ENCODE measurements at places on chromosomes 7 and 10.

DNA sequence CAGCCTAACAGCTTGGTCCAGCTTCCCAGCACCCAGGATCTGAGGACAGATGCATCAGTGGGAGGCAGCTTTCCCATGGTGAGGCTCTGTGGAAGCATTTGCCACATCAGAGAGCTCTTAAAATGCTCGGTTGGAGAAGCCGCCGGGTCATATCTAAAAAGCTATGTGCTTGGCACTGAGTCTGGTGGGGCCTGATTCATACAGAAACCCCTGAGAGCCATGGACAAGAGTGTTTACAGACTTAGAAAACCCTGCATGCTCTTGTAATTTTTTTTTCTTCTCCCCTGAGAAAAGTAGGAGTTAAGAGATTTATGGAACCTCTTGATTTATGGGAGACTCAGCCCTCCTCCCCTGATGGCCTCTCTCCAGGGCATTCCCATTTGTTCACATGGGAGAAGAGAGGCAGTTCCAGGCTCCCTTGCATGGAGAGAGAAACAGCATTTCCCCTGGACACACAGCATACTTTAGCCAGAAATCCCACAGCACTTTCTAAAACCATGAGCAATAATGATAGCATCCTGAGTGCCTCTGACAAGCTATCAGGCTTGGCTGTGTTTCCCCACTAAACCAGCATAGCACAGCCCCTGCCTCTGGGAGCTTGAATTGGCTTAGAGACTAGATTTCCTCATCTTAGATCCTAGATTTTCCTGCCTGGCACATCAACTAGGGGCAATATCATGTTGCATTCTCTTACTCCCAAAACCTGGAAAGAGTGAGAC lies 322.1 kb upstream of the AUTS2 start:
- DNase-seq, result no peak

DNA sequence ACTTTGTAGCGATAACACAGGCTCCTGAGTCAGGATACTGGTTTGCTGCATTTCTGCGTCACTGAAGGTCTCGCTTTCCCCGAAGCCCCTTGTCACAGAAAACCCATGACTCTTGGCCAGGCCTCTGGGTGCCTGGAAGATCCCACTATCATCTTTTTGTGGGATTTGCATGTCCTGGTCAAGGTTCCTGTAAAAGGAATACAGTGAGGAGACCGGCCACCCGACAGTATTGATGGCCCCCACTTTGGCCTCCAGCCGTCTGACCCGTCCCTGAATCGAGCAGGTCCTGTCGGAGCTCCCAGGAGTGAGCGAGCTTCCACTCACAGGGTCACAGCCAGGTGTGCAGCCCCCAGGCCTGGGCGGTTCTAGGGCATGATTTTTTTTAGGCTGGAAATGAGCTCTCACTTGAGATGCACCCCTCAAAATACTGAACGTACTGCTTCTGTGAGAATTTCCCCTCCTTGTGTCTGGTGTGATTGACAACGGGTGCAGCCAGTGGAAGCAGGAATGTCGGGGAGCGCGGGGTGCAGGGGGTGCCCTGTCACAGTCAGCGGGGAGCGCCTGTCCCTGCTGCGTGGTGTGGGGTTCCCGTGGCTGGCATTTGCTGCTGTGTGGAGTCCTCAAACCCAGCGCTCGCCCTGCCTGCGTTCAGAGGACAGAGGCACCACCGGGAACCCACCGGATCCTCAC lies 75.8 kb downstream of the DNAJB6 start:
- no peak for DNase-seq

GRCh38 chr10:6600224-6600987 lies 20.3 kb upstream of the PRKCQ start:
- DNase-seq, result no peak

GRCh38 chr7:95421000-95421846 lies 13.6 kb downstream of the PON2 start:
- DNase-seq, result no peak

GRCh38 chr10:71299071-71299785 lies 19.8 kb upstream of the SLC29A3 start:
- no peak for DNase-seq

DNA sequence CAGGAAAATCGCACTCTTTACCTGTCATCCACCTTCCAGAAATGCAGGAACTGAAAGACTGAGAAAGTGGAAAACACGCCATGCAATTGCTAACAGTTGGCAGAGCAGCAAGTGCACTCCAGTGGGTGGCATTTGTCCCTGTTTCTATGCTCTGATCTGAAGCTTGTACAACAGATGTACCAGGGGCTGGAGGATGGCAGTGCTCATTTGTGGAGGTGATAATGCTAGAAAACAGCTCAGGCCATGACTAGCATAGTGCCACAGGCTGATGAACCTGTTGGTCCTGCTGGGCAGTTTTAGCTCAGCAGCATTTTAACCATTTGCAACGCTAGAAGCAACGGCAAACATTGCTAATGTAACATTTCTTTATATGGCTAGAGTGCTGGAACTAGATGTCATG lies 199.9 kb upstream of the NRP1 start:
- DNase-seq, result no peak

DNA sequence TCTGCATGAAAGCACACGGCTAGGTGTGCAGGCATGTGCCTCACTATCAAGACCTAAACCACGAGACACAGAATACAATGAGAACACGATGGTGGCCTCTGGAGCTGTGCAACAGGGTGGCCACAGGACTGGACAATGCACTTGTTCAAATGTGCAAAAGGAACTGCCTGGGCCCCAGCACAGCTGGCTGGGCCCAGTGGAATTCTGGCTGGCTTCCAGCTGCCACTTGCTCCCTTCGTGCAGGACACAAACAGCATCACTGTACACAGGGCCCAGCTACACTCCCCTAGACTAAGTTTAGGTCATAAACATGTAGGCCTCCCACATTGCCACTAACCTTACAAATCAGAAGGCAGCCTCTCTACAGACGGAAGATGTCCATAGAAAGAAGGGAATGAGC lies 23.4 kb downstream of the DOCK4 start:
- no peak for DNase-seq

- no peak for DNase-seq
Observed at GRCh38 chr7:110790992-110791391, 299.9 kb upstream of the LRRN3 start.

DNA sequence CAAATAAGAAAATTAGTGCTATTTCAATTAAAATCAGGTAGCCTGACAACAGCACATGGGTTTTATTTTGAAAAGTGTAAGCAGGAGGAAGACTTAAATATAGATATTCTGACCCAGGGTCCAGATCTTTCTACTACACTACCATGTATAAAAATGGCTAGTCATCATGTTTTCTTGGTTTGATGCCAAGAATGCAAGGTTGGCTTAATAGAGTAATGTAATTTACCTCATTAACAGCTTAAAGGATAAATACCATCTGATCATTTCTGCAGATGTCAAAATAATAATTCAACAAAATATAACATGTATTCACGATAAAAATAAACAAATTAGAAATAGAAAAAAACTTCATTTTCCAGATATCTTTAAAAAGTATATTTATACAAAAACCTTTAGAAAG lies 39.4 kb downstream of the FRMD4A start:
- DNase-seq, result no peak

DNA sequence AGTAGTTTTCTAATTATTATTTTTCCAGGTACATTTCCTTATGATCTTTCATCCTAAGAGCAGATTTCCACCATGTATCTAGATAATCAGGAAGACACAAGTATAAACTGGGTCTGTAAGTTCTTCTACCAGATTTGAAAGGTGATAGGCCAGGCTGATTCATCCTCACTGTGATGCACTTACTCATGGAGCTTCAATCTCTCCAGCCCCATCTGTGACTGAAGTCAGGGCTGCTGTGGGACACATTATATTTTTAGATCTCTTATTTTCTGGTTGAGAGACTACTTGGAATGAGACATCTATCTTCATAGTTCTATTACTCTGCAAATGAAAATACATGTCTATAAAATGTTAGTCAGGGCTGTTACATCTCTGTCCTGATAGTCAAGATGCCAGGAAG lies 85.5 kb upstream of the SLC25A13 start:
- no peak for DNase-seq

GRCh38 chr10:15585303-15585715 lies 134.4 kb downstream of the ITGA8 start:
- DNase-seq, result peak; percentile 30

Data from stimulated activated CD4-positive, alpha-beta T cell treated with anti-CD3 and anti-CD28 coated beads, Interleukin-4, amount 100 ng/mL, for 24 hours (primary cell).